ENCODE measurements at places on chromosomes 5 and 9. TPM values are rescaled to one million over a fixed set of nuclear protein-coding genes. Genes with fewer than 3 reads are reported as not detected.

NUTM2F gene
- total RNA-seq: not detected

- peak; percentile 76 for DNase-seq
These were observed 11.8 kb downstream of the ITGA1 start for GRCh38 chr5:52799358-52799982.

GRCh38 chr9:127679506-127679905 lies 27.3 kb upstream of the CFAP157 start:
- no peak for DNase-seq

DNA sequence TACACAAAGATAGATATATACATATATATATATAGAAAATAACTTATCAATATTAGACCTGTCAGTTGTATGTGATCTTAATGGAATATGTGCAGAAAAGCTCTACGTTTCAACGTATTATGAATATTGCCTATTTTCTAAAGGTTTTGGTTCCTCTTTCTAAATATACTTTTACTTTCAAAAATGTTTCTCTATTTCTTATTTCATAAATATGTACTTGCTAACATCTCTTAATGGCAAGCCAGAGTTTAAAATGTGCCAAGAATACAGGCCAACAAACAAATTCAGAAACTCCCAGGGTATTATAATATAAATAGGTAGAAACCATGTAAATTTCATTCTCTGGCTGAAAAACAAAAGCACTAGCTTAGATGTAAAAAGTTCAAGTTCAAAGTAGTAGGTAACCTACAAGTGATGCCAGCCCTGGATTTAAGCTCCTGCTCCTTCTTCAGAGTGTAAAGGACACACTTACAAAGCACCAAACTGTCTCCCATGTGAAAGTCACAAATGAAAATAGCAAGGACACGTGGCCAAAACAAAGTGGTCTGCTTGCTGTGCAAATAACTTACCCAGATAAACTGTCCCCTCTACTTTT lies 685.1 kb upstream of the DMAC1 start:
- no peak for DNase-seq

DNA sequence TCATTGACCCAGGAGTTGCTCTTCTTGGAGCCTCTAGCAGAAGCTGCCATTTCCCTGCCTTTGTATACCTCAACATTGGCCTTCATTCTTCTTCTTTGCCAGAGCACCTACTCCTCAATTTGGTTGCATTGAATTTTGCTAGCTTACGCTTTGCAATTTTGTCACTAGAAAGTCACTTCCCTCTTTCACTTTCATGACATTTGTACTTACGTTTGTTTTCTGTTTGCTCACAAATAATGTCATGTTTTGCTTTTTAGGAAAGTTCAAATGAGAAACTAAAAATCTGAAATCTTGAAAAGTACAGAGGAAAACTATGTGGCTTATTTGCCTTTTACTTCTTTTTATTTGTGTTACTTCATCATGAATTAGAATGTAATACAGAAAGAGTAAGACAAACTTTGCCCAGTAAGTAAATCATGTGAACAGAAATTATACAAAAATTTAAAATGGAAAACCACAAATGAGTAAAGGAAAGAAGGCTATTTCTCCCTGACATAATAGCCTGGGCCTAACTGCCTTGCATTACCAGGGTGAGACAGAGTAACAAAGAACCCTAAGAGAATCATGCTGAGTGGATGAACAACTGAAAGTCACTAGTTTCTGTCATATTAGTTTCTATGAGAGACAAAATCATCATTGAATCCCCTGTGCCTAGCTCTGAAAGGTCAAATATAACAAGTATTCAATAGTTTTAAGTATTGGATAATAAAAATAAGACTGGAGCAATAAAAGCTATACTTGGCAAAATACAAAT lies 7.4 kb upstream of the IFNA1 start:
- DNase-seq: no peak
